NCI-H524 (cell line): ENCODE measurements at places on chromosomes 1 and 21.

DNA sequence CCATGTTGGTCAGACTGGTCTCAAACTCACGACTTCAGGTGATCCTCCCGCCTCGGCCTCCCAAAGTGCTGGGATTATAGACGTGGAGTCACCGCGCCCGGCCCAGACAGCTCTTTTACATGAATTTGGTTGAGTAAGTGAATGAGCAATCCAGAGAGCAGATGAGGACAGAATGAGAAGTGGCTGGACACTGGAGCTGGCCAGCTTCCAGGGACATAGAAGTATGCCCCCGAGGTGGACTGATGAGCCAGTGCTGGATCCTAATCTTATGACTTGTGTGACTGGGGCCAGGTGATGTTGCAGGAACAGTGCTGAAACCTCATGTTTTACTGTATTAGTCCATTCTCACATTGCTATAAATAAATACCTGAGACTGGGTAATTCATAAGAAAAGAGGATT, 35.9 kb upstream of the KANK4 start:
- DNase-seq: no peak

GRCh38 chr1:5239911-5240310, 585.5 kb downstream of the AJAP1 start:
- no peak for DNase-seq

- DNase-seq: no peak
These were observed 109.1 kb upstream of the COL6A1 start for GRCh38 chr21:45872471-45872870.

GRCh38 chr1:179954493-179955286, at the start of gene CEP350:
Gene CEP350, plus strand, starts transcription at chr1:179954810. Its CDS starts 31,372 bp downstream, at chr1:179986182.
- DNase-seq: peak; percentile 97

DNA sequence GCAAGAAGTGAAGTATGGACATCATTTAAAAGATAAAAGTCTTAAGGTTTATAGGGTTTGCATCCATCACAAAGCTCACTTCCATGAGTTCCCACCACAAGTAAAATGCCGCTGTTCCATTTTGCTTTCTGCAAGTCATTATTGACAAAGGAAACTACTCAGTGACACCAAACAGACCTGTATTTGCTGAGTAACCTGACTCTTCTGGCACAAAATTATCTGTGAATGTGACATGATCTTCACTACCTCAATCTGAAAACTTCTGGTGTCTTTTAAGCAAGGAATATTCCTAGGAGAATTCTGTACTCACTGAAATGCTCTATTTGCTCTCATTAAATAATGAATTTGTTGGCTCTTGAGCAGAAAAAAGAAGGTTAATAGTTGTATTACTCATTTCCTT, 1077.4 kb upstream of the ADGRL4 start:
- no peak for DNase-seq

- DNase-seq: no peak
These were observed 218.9 kb upstream of the NCAM2 start for GRCh38 chr21:20779321-20779720.

DNA sequence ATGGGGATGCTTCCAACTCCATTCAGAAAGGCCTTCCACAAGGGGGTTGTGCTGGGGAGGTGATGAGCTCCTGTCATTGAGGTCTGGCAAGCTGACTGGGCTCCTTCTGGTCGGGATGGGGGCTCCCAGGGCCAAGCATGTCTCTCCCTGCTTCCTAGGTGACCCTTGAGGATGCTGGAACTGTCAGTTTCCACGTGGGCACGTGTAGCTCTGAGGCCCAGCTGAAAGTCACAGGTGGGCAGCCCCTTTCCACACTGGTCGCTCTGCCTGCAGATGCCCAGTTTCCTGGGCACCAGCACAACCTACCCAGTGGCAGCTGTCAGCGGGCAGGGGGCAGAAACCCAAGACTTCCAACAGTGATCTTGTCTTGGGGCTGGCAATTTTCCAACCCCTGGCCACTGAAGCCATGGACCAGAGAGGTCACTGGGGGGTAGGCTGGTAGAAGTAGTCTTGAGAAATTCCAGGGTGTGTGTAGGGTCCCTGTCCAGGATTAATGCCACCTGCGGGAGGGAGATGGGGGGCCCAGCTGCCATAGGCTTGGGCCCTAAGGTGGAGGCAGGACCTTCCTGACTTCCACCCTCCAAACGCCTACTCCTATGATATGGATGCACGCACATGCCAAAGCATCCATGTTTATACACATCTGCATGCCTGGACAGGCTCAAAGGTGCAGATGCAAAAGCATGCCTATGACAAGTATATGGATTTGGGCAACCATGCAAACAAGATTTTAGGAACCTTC, 97.1 kb downstream of the TRIM11 start:
- DNase-seq: no peak

DNA sequence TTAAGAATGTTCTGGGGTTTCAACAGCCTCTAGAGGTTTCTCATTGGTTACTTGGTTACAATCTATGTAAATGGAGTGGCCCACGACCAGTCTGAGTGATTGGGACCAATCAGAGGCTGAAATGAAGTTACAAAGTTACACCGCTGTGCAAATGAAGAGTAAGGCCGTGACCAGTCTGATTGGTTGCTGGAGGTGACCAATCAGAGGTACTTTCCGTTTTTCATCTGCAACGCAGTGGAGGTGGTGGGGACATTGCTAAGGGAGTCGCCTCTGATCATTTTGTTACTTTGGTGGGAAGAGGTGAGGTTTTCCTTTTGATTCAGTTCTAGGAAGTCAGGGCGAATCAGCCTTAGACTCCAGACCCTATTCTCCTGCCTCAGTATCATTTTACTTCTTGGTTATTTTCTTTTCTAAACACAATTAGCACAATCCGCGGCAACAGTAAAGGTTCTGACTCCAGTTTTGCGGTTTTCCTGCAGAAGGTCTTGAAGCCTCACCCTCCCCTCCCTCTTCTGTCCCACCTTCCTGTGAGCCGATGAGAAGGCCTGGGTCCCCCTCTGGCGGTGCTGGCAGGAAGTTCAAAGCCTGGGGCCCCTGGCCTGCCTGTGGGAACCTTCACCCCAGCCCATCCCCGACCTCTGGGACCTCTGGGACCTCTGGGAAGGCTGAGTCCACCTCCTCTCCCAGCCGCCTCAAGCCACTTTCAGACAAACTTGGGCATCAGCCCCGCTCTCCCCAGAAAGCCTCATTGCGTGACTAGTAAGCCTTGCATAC, 38.7 kb upstream of the TTC34 start:
- no peak for DNase-seq

- no peak for DNase-seq
These were observed 126.8 kb upstream of the TNR start for GRCh38 chr1:175870217-175870616.

DNA sequence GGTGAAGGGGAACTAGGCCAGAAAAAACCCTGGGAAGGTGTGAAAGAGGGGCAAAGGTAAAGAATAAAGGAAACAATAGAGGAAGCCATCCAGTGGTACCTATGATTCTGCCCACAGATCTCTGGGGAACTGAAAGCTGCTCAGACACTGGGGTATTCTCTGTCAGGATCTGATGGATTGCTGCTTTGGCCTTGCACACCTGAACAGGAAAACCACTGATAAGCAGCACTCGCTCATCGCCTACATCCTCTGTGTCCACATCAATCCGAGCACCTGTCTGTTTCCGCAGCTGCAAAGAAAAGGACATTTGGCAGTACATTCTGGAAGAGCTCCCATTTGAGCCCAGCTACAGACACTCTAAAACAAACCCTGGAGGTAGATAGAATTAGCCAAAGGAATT, 10.4 kb downstream of the TDRKH start:
- no peak for DNase-seq
